ENCODE measurements at places on chromosomes 16 and 17.

- DNase-seq = no peak
Observed at GRCh38 chr17:72184805-72185204, 64.0 kb downstream of the SOX9 start.

GRCh38 chr16:4351880-4352279, 759 bp upstream of the PAM16 start:
- no peak for DNase-seq

DNA sequence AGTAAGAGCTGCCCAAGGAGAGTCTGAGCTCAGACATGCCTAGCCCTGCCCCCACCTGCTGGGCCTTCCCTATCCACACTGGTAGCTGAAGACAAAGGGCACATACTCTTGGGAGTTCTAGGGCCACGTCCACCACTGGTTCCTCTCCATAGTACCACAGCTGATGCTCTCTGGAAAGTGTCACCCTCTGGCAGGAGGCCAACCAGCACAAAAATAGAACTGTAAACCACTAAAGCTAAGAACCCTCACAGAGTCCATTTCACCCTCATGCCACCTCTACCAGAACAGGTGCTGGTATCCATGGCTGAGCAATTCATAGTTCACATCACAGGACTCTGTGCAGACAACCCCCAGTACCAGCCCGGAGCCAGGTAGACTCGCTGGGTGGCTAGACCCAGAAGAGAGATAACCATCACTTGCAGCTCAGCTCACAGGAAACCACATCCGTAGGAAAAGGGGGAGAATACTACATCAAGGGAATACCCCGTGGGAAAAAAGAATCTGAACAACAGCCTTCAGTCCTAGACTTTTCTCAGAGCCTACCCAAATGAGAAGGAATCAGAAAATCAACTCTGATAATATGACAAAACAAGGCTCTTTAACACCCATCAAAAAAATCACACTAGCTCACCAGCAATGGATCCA, 115.3 kb downstream of the CEP112 start:
- no peak for DNase-seq

DNA sequence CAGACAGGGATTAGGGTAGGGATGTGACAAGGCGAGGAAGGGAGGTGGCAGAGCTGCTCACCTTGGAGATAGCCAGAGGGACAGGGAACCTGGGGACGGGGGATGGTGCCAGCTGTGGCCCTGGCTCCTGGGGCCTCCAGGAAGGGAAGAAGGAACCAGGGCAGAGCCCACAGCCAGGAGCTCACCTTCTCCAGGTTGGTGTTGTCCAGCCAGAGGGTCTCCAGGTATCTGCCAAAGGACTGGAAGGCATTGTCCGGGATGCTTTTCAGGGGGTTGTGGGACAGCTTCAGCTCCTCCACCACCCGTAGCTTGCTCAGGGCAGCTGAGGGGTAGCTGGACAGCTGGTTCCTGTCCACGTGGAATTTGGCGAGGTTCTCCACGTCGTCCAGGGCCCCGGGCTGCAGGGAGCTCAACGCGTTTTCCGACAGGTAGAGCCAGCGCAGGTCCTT, 801 bp downstream of the CHAD start:
- DNase-seq = no peak

- no peak for DNase-seq
Observed at GRCh38 chr17:9854255-9854654, 28.5 kb downstream of the GLP2R start.

- DNase-seq = no peak
Observed at GRCh38 chr17:55683550-55684315, 38.9 kb downstream of the TMEM100 start.

All from memory B cell (primary cell).